Stomach (tissue), 19 donors: ENCODE measurements at places on chromosomes 13 and 19. TPM values are rescaled to one million over a fixed set of nuclear protein-coding genes. Genes with fewer than 3 reads are reported as not detected.

OR10H4 gene
- total RNA-seq = not detected

PEAK3 gene
- 0.87 TPM for total RNA-seq

SGCG gene
- 0.92 TPM for total RNA-seq

WDR88 gene
- not detected for total RNA-seq

WDR18 gene
- total RNA-seq = 67.7 TPM

CD33 gene
- total RNA-seq = not detected

LYPD3 gene
- not detected for total RNA-seq

FARP1 gene
- 165 TPM for total RNA-seq

LILRB2 gene
- total RNA-seq = 0.87 TPM

ENOX1 gene
- 1.3 TPM for total RNA-seq

SHD gene
- not detected for total RNA-seq

SERP2 gene
- total RNA-seq = 5.5 TPM

COQ8B gene
- 42.9 TPM for total RNA-seq

TBC1D4 gene
- 47.8 TPM for total RNA-seq

SIGLEC10 gene
- total RNA-seq = 1.1 TPM

NALCN gene
- total RNA-seq = 1.9 TPM

CHERP gene
- 64.7 TPM for total RNA-seq

TMEM221 gene
- total RNA-seq = not detected

ATP8A2 gene
- total RNA-seq = 1.6 TPM
